ENCODE measurements at places on chromosomes 2 and 18.

DNA sequence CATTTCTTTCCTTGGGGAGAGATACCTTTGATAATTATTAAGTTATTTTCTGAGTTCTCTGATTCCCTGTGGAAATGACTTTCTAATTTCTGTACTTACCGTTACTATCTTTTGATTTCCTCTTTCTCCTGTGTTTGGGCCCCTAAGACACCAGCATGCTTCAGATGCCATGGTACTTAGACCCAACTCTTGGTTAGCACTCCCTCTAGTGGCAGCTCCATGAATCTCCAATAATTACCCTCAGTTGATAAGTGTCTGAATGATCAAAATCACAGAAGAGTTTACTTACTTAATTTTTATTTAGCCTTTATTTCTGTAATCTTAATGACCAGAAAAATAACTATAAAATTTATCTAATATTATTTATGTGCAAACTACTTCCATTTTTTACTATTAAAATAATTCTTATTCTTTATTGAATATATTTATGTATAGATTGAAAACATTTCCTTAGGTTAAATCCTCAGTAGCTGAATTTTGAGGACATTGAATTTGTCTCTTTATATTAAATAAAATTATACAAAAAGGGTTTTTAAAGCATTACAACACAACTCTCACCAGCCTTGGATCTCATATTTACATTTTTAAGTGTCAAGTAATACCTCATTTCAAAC lies 300.4 kb downstream of the KCNS3 start:
- DNase-seq, result no peak

GRCh38 chr2:65137197-65137775 lies 7.4 kb upstream of the RAB1A start:
- DNase-seq, result no peak

GRCh38 chr2:207107551-207107950 lies 58.2 kb downstream of the KLF7 start:
- peak; percentile 57 for DNase-seq

DNA sequence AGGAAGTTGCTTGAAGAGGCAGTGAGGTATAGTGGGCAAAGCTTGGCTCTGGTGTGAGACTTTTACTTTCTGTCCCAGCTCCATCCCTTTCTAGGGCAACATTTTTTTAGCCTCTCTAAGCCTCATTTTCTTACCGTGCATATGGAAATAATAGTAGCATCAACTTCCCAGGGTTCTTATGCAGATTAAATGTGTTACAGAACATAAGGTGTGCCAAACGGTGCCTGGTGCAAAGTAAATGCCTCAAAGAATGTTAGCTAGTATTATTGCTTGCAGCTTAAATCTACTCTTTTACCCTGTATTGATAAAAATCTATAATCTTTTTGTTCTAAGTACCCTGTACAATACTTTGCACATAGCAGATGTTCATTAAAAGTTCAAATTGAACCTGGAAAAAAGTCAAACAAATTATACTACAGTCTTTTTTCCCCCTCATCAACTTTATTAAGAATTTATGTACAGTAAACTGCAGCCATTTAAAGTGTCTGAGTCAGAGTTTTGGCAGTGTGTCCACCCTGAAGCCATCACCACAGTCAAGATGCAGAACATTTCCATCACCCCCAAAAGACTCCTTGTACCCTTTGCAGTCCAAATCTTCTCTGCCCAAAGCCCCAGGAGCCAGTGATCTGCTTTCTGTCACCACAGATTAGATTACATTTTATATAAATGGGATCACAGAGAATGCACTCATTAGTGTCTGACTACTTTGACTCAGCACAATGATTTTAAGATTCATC lies 10.6 kb downstream of the MAPRE2 start:
- no peak for DNase-seq

- no peak for DNase-seq
Measured at GRCh38 chr2:131010566-131010965, 82.7 kb downstream of the FAM168B start.

DNA sequence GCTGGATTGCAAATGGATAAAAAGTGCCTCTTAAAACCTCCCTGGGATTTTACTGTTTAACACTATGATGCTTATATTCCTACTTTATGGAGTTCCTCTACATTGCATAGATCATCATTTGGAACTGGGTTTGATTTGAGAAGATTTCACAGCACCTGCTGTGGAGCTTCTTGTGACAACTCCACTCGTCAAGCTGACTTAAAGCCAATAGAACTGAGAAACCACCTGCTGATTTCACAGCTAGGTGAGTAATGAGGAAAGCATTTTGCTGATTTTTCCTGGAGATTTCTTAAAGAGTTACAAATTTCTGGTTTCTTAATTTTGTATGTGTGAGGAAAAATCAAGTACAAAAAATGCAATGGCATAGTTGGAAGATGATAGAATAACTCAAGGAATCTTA lies 739.1 kb upstream of the LRRTM1 start:
- peak; percentile 11 for DNase-seq

DNA sequence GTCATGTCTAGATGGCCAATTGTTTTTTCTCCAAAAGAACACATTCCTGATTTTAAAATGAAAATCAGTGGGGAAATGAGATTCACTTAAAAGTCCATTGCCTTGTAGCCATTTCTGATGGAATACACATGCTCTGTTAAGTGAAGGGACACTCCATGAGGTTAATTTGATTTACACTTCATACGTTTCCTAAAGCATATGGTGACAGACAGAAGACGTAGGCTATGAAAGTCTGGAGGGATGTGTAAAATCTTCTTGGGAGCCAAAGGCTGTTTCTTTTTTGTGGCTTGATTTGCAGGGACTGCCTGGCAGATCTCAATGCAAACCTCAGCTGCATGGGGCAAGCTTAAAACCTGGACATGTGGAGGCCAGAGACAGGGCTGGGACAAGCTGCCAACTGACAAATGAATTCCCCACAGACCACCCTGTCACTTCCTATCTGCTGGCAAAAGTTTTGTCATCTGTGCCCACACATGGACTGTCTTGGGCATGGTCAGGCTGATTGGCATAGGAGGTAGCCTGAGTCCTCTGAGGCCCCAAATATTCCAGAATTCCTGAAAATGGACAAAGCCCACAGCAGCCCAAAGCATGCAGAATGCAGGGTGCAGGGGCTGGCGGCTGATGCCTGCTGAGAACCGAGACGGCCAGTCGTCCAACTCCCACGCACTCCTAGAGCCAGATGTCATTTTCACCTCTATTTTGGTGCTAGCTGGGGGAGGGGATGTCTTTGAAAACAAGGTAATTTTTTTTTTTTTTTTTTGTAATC lies 73.9 kb downstream of the SDC1 start:
- no peak for DNase-seq

- DNase-seq, result peak; percentile 37
Measured at GRCh38 chr2:182113334-182113733, 127.7 kb downstream of the PPP1R1C start.

DNA sequence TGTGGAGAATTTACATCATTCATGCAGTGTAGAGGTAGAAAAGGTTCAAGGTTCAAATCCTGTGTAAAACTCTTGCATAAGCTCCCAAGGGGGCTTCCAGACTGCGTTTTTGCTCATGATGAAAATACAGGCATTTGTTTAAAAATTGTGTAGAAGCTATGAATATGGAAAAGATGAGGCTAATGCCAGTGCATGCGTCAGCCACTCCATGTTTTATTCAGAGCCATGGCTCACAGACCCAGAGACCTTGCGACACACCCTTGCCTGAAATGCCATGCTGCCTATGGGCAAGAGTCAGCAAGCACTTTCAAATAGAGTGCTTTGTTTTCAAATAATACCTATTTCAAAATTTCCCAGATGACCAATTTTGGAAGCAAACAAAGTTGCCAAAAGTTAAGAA lies 262.3 kb downstream of the TRIB2 start:
- DNase-seq, result no peak

- no peak for DNase-seq
Measured at GRCh38 chr18:78242806-78243205, 736.8 kb upstream of the SALL3 start.

GRCh38 chr2:146734042-146734820 lies 1110.6 kb upstream of the ACVR2A start:
- DNase-seq, result no peak

- no peak for DNase-seq
Measured at GRCh38 chr2:50680646-50681045, 351.3 kb downstream of the NRXN1 start.

GRCh38 chr18:34219651-34220050 lies 5.1 kb downstream of the NOL4 start:
- no peak for DNase-seq

GRCh38 chr2:48510329-48510728 lies 19.6 kb upstream of the STON1 start:
- DNase-seq, result no peak

GRCh38 chr2:107635883-107636282 lies 190.8 kb upstream of the RGPD4 start:
- DNase-seq, result no peak
